Choroid plexus epithelial cell (primary cell): ENCODE measurements at places on chromosomes 16 and 17.
A peak's percentile ranks its signal among the peaks of the same experiment; 100 is the strongest.

DNA sequence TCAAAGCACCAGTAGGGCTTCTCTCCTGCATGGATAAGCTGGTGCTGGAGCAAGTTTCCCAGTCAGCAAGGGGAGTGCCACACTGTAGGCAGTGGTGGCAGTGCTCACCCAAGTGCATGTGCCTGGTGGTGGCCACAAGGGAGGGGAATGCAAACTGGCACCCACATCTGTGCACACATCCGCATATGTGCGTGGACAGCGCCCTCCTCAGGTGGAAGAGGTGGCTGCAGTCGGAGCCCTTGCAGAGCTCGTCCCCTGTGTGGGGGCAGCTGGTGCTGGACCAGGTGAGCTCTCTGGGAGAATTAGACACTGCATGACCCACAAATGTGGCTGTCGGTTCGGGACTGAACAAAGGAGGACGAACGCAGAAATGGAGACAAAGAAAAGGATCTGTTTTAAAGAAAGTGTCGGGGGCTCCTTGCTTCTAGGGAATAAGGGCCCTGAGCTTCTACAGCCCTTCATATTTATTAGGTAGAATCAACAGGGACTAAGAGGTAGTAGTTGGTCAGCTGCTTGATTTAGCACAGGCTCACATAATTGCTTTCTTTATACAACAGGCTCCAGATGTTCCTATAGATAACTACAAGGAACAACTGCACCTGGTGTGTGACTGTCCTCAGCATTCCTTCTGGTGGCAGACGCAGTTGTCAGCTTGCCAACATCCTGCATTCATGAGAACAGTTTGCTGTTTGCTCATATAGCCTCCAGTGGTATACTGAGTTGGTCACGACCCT, 5.3 kb upstream of the ZNF689 start:
- peak; percentile 50 for DNase-seq

DNA sequence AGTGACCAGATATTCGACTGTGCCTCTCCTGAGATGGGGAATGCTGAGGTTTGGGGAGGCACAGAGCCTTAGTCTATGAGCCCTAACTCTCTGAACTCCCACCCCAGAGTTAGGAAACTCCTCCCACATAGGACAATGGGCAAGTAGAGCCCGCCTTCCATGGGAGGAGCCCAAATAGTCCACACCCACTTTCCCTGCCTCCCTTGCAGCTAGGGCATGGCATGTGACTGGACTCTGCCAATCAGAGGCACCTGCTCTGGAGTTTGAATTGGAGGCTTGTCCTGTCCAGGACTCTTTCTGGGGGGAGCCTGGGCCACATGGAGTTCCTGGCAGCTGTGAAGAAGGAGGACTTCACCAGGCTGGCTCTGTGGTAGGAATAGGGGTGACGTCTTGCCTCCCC, 48.4 kb downstream of the SOCS1 start:
- no peak for DNase-seq

GRCh38 chr17:57584050-57584551, 161.0 kb downstream of the CCDC182 start:
- no peak for DNase-seq

DNA sequence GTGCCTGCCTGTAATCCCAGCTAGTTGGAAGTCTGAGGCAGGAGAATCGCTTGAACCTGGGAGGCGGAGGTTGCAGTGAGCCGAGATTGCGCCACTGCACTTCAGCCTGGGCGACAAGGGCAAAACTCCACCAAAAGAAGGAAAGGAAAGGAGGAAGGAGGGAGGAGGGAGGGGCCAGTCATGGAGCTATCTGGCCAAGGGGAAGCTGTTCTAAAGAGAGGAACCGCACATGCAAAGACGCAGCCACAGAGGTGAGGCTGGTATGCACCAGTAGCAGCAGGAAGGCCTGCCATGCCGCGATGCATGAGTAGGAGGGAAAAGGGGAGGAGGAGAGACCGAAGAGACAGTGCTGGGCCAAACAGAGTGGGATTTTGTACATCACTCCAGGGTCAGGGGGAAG, 35.9 kb downstream of the HSBP1 start:
- DNase-seq, result no peak

- DNase-seq, result no peak
Observed at GRCh38 chr16:22325598-22326368, 28.6 kb downstream of the POLR3E start.

- DNase-seq, result no peak
Observed at GRCh38 chr16:85696781-85697180, 8.0 kb upstream of the GINS2 start.

GRCh38 chr16:27448532-27449433, 46.8 kb downstream of the IL21R start:
- DNase-seq, result no peak

- no peak for DNase-seq
Observed at GRCh38 chr16:84143784-84144199, 1.2 kb downstream of the HSDL1 start.

DNA sequence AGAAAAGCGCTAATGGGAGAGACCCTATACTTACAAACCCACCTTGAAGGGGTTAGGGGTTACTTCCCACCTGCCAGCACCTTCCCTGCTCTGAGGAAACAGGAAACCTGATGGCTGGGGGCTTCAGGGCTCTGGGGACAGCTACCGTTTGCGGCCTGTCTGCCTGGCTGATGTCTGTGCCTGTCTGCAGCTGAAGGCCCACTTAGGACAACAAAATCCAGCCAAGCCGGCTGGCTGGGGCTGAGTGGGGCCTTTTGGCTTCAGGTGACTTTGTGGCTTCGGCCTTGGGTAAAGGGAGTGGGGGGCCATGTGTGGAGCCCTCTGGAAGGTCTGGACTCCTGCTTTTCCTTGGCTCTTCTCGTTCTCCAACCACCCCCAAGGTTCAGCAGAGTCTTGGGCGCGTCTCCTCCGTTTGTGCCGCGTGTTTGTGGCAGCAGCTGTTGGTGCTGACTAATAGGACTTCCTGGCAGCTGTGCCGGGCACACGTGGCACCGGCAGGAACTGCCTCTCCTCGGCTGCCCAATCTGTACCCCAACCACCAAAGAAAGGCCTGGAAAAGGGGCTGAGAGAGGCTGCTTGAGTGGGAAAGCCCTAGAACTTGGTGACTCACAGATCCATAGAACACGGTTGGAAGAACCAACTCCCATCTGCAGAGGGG, 186.7 kb downstream of the MSI2 start:
- no peak for DNase-seq

DNA sequence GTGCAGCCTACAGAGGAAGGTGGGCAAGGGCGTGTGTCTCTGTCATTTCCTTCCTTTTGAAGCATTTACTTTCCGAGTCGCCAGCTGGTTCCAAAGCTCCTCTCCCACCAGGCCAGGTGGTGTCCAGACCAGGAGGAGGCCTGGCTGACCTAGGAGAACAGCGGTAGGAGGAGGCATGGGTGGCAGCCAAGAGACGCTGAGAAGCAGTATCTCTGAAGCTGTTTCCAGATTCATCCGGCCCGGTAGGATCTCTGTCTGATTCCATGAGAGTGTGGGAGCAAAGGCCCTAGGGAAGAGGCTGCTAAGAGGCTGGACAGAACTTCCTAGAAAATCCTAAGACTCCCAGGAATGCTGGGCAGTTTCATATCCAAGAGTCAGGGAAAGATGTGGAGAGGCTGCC, 20.3 kb downstream of the MEOX1 start:
- no peak for DNase-seq

DNA sequence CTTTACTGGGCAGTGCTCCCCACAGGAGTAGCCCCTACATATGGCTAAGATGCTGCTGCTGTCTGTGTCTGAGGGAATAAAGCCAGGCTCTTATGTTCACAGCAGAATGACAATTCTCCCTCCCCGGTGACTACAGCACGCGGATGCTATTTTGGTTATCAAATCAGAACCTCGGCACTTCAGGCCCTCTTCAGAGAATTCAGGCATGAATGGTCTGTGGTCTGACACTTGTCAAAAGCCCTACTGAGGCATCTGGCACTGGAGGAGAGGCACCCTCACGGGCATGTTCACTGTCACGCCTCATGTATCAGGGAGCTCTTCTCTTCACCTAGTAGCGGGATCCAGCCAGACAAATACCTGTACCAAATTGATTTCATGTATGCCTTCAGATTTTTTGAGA, 30.4 kb downstream of the KIAA0513 start:
- no peak for DNase-seq

GRCh38 chr17:17347234-17347955, 44.2 kb downstream of the NT5M start:
- DNase-seq, result no peak

DNA sequence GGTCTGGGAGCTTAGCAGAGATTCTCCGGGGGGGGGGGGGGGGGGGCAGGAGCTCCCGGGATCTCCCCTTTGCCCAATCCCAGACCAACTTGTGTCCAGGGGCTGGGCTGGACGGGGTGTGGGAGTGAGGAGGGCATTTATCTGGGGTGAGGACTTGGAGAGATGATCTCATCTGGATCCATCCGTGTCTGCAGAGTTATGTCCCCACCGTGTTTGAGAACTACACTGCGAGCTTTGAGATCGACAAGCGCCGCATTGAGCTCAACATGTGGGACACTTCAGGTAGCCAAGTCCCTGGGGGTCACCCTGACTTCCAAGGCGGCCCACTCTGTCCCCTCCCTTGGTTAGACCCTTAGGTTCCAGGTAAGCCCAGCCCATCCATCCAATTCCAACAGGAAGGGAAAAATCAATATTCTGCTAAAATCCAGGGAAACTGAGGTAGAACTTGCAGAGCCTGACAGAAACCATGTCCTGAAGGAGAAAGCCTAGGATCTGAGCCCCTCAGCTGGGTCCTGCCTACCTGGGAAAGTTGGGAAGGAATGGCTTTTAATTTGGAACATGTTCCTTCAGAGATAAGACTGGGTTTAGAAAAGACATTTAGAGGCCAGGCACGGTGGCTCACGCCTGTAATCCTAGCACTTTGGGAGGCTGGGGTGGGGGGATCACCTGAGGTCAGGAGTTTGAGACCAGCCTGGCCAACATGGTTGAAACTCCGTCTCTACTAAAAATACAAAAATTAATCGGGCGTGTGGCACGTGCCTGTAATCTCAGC, 921 bp downstream of the RND2 start:
- DNase-seq, result no peak

GRCh38 chr17:79029327-79030009, 5.5 kb downstream of the C1QTNF1 start:
- DNase-seq, result no peak

DNA sequence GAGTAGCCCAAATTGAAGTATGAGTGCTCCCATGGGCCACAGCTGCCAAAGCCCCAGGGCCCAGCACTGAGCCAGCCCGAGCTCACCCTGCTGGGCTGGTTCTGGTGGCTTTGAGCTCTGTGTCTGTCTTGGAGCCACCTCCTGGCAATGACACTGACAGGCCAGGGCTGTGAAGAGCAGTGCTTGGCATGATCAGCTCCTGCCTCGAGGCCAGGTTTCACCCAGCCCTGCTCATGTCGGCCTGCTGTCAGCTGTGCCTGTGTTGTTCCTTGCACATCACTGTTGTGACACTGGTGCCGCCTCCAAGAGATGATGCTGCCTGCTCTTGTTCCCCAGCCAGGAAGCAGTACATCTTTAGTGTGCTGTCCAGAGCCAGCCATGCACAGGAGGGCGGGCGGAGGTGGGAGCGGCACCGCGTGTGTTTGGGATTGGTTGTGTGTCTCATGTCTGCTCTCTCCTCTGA, 26.0 kb downstream of the PLD6 start:
- no peak for DNase-seq

DNA sequence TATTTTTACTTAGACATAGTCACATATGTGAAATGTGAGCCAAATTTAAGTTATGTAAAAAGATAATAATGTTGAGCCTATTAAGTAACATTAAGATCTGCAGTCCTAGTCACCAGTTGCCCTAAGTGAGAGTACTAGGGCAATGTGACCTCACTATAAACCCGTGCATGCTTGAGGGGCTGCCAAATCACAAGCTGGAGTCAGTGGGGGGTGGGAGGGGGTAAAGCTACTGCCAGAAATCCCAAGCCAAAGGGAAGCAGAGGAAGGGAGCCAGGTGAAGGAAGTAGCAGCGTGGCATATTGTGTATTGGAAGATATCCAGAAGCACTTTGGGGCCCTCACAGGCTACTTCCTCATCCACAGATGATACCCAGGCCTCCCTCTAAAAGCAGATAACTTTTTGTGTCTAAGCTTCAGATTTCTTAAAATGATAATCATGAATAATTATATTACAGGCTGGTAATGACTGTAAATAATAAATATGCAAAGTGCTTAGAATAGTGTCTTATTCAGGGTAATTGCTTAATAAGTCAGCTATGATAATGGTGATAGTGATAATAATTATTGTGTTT, 134.1 kb downstream of the CA10 start:
- peak; percentile 3 for DNase-seq

GRCh38 chr17:61000911-61001310, 323.3 kb downstream of the BCAS3 start:
- peak; percentile 73 for DNase-seq

- no peak for DNase-seq
Observed at GRCh38 chr17:57939797-57940196, 15.4 kb downstream of the CUEDC1 start.

DNA sequence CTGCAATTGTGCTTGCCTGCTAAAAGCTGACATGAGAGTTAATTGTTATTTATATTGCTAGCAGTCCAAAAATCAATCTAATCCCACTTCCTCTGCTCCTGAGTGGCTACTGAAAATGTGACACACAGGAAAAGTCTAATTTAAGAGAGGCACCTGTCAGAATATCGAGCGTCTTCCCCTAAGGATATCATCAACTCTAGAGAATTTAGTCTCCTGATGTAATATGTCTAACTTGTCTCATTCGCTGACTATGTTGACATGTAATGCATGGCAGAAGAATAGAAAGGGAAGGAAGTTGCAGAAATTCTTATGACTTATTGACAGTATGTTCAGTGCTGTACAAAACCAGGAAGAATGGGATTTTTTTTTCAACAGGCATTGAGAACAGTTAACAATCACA, 893.4 kb upstream of the CDH8 start:
- no peak for DNase-seq

GRCh38 chr17:29883497-29883896, 46.5 kb downstream of the SSH2 start:
- peak; percentile 22 for DNase-seq

DNA sequence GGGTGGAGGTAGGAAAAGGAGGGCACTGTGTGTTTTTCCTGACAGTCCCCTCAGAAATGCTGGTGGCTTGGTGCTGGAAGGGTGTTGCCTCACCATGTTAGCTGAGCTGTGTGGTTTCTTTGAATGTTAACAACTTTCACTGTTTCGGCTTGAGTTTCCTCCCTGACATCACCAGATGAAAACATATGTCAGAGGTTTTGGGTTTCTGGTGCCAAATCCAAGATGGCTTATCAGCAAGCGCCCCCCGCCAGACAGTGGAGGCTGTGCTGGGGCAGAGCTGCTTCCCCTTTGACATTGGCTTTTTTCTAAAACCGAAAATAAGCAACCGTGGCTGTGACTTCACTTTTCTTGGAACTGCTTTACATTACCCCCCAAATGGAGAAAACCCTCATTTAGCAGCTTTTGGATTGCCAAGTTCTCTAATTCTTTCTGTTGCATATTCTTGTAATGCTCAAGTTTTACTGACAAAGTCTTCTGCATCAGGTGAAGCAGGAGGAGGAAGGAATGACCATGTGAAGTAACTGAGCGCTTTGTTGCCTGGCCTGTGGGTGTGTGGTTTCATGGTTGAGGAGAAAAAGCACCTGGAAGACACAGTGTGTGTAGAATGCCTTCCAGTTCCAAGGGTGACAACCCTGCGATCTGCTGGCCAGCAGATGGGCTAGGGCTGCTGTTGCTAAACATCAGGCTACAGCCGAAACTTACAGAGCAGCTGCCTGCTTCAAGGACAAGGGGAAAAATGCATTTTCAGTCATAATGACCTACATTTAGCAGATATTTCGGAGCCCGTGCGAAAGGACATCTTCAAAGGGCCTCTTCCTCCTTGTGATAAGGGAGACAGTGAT, 9.7 kb downstream of the RMI2 start:
- DNase-seq, result peak; percentile 82

- DNase-seq, result no peak
Observed at GRCh38 chr16:28009586-28010373, 53.7 kb downstream of the GSG1L start.
